Esophagus squamous epithelium (tissue), 5 donors: ENCODE measurements at places on chromosomes 1 and 21.

DNA sequence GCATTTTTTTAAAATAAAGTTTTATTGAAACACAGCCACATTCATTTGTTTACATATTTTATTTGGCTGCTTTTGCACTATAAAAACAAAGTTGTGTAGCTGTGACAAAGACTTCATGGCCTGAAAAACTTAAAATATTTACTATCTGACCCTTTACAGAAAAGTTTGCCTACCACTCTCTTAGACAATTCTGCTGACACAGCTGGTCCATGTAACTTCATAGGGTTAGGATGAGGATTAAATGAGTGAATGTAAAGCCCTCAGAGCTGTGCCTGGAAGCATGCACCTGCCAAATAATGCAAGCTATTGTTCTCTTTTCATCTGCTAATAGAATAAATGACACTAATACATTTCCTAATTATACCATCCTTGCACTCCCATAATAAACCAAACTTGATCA lies 67.7 kb downstream of the FCRL5 start:
- DNase-seq: no peak

- no peak for DNase-seq
These were observed 738 bp downstream of the GNPAT start for GRCh38 chr1:231241750-231242149.

DNA sequence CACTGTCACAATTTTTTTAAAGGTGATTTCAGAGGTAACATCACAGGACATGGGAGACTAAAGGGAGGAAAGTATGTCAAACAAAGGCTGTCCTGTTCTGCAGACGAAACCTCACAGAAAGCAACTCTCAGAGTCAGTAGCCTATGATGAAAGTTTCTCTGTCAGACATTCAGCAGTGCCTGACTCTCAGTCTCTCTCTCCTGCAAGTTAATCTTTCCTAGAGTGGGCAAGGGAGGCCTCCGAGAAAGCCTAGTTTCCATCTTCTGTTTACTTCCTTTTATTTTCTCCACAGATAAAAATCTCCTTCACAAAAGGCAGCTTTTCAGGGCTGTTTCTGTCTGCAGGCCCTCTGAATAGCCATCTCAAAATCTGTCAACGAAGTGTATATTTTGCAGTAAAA lies 24.9 kb upstream of the FMO2 start:
- no peak for DNase-seq

- DNase-seq: no peak
These were observed 22.7 kb upstream of the LCE5A start for GRCh38 chr1:152487871-152488270.

DNA sequence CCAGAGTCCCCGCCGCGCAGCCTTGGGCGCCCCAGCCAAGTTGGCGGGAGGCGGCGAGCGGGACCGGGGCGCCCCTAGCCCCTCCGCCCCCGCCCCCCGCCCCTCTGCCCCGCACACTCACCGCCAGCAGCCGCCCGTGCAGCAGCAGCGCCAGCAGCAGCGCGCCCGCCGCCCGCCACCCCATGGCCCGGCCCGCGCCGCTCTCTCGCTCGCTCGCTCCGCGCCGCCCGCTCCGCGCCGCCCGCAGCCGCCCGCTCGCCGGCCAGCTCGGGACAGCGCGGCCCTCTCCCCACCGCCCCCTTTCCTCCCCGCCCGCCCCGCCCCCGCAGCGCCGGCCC lies at the start of gene HSPG2:
Gene HSPG2, minus strand, starts transcription at position 277 of the 338 bp plus-strand sequence. Its CDS starts 93 bp downstream, at position 184.
- no peak for DNase-seq

DNA sequence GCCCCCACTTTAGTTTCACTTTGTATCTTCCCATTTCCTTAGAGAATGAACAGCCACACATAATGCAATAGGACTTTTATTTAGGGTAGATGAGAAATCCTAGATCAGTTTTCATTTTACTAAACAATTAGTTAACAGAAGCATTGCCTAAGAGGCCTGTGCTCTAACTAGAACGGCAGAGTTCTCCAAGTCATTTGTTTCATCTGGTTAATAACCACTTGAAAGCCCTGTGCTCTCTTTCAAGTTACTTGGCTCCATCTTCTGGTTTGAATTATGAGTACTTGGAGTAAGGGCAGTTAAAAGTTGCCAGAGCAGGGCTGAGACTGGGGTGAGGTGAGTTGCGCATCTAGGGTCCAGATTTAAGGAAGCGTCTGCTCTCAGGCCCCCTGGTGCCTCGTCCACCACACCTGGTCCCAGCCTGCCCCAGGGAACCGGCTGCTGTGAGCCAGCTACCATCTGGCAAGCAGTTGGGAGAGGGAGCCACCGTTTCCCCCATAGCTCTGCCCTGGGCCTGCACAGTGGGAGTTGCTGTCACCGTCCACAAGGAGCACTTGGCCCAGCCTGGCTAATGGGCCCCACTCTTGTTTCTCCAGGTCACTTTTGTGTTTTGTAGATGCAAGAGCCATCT lies 18.1 kb upstream of the SLC44A3 start:
- no peak for DNase-seq

DNA sequence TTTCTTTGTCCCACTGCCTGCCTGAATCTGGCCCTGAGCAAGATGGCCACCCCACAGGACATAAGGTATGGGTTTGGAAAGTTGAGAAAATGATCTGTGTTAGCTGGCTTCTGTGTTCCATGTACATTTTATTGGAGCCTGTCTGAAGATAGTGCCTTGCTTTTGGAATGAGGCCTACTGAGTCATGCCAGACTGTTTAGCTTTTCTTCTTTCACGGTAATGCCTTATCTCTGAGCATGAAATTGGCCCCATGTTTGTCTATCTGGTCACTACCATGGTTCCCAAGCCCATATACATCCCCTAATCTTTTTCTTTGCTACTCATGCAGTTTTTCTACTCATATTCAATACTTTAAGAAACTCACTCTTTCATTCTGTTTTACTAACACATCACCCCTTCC lies 85.1 kb upstream of the LMO4 start:
- no peak for DNase-seq

DNA sequence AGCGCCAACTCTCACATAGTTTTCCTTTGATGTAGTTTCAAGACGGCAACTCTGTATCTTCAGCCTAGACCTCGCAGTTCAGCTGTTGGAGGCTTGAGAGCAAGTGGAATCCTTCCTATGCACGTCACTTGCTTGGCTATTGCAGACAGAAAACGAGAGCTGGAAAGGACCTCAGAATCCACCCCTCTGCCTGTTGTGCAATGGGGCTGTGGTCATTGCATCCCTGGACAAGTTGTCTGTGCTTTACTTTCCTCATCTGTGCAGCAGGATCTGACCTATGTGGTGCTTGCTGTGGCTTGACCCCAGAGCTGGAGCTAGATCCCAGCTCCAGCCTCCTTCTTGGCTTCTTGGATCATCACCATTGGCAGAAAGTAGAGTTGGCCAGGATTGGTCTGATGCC lies 50.0 kb upstream of the IGSF21 start:
- no peak for DNase-seq

DNA sequence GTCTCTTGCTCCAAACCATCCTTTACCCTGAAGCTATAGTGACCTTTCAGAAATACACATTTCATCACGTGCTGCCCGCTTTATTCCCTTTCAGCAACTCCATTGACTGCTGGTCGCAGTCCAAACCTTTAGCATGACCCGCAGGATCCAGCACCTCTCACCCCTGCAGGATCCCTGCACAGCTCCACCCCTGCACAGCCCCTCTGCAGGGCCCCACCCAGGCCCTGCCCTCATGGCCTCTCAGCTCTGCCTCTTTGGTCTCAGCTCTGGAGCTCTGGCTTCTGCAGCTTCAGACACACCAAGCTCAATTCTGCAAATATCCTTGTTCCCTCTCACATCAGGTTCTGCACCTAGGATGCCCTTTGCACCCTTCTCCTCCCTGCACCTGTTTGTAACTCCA lies 264.9 kb upstream of the C1orf174 start:
- DNase-seq: no peak

DNA sequence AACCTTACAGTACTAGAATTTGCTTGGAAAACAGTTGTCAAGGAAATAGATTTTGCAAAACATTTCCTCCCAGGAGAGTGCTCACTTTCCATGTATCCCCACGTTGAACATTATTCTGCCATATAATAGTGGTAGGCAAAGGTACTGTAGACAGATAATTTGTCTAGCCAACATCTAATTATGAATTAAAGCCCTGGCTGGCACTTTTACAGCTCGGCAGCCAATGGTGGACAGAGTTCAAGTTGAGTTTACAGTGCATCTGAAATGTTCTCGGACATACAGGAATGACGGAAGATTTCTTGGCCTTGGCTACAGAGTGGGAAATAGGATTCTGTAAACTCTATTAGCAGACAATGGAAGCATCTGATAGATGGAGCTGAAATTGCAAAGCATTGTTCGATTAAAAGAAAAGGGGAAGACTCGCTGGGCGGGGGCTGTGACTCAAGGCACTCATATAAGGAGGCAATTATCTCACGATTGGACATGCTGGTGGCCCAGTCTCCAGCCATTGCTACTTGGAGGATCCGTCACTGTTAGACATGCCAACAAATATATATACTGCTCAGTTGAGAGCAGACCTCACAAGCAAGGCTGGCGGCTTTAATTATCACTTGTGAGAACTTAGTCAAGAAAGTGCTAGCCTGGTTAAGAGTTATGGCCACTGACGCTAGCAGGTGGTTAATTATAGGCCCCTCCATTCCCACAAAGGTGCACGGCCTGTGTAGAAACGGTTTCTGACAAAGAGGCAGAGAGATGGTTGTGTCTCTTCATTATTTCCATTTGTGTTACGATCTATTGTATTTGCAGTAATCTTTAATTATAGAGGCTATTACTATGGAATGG lies 48.0 kb downstream of the MAN1C1 start:
- DNase-seq: no peak

- DNase-seq: no peak
These were observed 11.5 kb downstream of the MCL1 start for GRCh38 chr1:150567717-150568593.

DNA sequence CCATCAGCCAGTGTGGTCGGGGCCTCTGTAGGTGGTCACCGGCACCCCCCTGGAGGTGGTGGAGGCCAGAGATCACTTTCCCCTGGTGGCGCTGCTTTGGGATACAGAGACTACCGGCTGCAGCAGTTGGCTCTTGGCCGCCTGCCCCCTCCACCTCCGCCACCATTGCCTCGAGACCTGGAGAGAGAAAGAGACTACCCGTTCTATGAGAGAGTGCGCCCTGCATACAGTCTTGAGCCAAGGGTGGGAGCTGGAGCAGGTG lies 961 bp downstream of the RBM15 start:
- no peak for DNase-seq

DNA sequence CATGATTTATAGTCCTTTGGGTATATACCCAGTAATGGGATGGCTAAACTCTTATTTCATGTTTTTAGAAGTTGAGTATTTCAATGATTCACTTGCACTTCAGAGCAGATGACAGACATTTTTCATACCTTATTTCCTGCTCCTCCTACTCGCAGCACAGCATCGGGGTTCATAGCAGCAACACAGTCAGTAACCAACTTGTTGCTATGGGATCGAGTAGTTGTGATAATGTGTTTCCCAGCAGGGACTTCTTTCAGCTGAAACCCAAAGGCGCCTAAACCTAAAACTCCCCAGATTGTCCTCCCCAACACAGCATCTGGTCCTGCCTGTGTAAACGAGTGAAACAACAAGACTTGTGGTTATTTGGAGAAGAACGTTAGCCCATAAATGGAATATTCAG lies 16.3 kb upstream of the EPRS1 start:
- no peak for DNase-seq

GRCh38 chr1:109306832-109307273 lies at the start of gene MYBPHL:
MYBPHL (minus strand) TSS chr1:109307011; CDS start chr1:109306991, 20 bp downstream.
- no peak for DNase-seq

GRCh38 chr1:230065571-230065970 lies 1.5 kb upstream of the GALNT2 start:
- DNase-seq: no peak

DNA sequence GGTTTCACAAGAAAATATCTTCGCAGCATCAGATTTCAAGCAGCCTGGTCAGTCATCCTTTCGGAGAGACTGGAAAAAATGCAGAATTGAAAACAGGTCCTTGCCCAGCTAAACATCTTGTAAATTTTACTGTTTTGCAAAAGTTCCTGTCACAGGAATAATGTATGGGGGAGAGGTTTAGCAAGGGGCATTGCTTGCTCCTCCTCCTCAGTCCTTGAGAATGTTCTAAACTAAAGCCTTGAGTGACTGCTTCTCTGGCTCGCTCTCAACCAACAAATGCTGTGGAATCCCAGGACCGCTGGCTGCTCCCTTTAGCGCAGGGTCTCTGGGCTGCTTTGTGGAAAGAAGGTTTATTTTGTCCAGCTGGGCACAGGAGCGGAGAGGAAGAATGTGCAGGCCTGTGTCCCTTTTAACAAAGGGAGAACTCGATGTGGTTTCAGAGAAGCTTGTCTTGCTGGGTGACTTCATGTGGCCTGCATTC lies 33.6 kb upstream of the FHAD1 start:
- no peak for DNase-seq

DNA sequence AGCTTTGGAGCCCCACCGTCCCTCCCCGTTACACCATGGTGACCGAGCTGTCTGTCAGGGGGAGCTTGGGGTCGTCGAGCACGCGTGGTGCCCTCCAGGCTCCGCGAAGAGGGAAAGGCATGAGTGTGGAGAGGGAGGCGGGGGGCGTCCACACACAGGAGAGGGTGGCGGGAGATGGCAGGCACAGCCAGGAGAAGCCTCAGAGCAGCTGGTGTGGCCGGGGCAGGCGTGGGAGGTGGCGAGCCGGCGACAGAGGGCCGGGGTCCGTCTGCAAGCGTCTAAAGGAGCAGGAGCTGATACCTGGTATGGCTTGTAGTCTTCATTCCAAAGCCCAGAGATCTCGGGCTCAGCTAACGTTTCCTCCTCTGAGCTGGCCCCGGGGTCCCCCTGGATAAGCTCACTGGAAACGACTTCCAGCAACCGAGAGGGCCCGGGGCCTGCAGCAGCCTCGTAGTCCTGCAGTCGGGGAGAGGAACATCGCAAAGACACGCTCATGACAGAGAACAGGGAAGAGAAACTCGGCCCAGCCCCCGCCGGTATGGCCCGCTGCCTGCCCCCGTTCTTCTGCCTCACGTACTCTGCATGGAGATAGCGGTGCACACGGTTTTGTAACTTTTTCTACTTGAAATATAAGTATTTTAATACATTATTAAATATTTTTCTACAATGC lies 37.4 kb downstream of the CFAP74 start:
- DNase-seq: no peak

DNA sequence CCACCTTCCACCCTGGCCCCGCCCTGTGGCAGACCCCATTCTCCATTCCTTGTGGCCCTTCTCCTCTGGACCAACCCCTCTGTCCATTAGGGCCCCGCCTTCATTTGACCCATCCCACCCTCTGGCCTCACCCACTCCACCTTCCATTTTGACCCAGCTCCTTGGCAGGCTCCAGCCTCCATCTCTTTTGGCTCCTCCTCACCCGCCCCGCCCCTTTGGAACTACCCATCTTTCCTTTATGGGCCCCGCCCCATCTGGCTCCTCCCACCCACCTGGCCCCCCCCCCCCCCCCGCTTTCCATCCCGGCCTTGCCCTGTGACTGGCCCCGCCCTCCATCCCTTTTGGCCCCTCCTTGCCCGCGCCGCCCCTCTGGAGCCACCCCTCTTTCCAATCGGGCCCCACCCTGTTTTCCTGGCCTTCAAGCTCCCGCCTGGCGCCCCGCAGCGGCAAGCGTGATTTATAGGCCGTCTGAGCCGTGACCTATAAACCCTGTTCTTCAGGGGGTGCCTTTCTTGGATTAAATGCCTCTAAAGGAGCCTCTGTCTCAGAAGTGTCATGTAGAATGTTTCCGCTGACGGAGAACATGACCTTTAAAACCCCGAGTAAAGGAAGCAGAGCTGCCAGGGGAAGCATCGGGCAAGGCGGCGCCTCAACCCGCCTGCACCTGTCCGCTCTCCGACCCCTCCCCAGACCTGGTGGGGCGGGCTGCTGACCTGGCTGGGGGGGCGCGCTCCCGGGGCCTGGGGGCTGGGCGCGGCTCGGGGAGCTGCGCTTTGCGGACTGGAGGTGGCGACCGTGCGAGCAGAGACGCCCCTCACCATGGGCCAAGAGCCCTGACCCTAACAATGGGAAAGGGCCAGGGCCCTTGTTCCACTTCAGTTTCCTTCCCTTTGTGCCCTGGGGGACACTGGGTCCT lies 178.0 kb downstream of the CAMTA1 start:
- no peak for DNase-seq
